ENCODE measurements at places on chromosomes 4 and X. TPM values are rescaled to one million over a fixed set of nuclear protein-coding genes. Genes with fewer than 3 reads are reported as not detected.

LNX1 gene
- 0.10 TPM for total RNA-seq

TRPC3 gene
- total RNA-seq: 0.66 TPM

F8A3 gene
- total RNA-seq: not detected

VEGFC gene
- not detected for total RNA-seq

GLRA3 gene
- not detected for total RNA-seq

RS1 gene
- not detected for total RNA-seq

CTAG2 gene
- total RNA-seq: not detected

Data from glutamatergic neuron (in vitro differentiated cells).